ENCODE measurements at places on chromosomes 1 and 21.

DNA sequence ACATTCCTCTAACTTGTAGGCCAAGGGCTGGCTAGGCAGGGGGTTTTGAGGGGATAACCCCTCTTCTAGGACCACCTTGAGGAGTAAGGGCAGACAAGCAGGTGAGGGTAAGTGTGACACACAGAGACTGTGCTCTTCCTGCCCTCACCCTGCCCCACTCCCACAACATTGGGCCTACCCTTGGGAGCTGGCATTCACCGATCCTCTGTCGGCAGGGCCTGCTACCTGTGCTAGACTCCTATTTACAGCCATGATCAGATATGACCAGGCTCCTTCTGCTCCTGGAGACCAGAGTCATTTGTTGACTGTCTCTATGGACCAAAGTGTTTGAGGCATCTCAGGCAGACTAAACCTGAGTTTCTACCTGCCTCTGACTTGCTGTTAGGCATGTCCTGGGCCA lies 68.3 kb downstream of the SYF2 start:
- no peak for DNase-seq

DNA sequence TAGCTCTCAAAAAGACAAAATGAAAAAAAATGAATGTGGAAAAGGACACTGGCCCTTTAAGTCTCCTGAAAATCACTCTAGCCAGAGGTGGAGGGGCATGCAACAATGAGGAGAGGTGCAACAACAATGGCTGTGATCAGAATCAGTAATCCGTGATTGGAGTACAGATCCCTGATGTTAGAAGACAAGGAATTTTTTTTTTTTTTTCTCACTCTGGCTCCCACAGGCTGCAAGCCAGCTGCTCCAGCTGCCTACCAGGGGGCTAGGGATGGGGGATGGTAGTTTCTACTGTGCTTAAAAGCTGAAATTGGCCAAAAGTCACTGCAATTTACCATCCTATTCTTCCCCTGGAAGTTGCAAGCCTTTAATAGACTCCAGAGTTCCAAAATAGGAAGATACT lies 54.5 kb downstream of the STYXL2 start:
- no peak for DNase-seq

DNA sequence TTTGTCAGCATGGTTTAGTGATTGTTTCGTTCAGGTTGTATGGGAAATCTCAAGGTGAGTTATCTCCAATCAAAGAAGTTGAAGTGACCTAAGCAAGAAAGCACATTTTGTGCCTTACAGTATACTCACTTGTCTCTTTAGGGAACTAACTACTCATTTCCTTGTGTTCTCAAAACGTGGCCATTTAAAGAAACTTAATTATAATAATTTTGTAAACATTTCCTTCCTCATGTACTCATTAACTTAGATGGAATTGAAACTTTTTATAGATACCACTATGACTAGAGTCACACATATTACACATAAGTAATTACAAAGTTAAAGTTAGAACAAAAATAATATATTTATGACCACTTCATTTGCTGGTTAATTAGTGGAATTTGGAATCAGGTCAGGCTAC lies 552.6 kb downstream of the MRPL39 start:
- no peak for DNase-seq

GRCh38 chr21:33149181-33149580 lies 79.2 kb downstream of the OLIG1 start:
- no peak for DNase-seq

DNA sequence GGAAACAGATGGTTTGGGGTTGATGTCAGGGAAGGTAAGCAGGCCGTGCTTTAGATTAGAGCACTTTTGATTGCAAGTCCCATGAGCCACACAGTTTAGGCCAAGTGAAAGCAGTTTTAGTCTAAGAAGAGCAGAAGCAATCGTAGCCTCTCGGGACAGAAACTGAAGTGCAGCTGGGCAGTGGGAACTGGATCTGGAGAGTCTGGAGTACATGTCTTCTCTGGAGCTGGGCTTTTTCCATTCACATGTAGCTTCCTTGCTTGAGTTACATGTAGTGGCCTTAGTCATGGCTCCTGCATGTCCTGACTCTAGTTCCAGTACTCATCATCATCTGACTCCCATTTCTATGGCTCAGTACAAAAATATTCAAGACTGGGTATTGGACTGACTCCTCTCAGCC lies 16.7 kb downstream of the CAMTA1 start:
- DNase-seq: peak; percentile 27

DNA sequence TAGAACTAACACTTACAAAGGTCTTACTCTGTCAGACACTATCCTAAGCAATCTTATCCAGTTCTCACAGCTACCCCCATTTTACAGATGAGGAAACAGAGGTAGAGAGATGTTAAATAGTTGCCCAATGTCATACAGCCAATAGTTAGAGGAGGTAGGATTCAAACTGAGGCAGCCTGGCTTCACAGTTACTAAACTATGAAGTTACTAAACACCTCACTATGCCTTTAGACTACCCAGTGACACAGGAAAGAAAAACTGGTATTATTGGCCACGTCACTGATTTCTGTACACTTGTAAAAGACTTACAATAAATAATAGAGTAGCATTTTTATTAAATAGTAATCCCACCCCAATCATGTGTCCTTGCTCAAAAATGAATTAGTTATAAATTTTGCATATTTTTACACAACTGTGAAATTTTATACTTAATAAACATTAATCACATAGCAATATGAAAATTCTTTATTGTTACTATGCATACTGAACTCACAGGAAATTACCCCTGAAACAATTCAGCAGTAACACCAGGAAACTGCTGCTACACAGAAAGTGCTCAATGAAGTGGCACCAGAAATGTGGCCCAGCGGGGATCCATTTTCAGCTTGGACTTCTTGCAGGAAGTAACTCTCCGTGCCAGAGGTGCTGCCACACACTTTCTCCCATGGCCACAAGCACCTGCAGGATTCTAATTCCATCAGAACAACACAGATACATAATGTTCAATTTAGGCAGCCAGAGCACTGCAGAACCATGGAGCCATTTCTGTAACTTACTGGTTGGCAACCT lies 69.4 kb downstream of the VAV3 start:
- DNase-seq: no peak

DNA sequence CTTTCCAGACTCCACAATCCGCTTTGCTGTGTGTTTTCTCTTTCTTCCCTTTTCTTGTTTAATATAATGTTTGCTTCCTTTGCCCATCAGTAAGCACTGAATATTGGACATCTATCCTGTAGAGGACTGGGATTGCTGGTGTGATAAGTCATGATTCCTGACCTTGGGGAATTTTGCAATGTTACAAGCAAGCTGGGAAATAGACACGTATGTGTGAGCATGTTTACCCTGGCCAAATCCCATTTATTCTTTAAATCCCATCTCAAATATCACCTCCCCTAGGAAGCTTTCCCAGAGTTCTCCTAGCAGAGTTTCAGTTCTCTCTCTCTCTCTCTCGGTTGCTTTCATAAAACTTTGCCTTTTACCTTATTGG lies 155.3 kb downstream of the ROR1 start:
- DNase-seq: no peak

DNA sequence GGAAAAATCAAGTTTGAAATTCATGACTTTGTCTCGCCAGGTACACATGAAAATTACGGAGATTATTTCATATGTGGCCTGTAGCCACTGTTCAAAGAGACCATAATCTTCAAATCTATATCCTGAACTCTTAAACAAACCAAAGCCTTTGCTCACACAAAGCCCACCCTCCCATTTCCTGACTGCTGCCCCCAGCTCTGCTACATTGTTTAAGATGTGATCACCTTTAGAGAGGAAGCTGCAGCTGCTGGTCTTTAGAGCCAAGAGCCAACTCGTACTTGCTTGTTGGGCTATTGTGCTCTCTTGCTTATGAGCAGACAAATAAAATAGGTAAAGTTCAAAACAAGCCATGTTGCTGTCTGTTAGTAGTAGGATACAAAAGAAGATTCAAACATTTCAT lies 71.9 kb downstream of the DTL start:
- DNase-seq: no peak

- peak; percentile 45 for DNase-seq
Measured at GRCh38 chr1:163561580-163562295, 240.0 kb downstream of the NUF2 start.

DNA sequence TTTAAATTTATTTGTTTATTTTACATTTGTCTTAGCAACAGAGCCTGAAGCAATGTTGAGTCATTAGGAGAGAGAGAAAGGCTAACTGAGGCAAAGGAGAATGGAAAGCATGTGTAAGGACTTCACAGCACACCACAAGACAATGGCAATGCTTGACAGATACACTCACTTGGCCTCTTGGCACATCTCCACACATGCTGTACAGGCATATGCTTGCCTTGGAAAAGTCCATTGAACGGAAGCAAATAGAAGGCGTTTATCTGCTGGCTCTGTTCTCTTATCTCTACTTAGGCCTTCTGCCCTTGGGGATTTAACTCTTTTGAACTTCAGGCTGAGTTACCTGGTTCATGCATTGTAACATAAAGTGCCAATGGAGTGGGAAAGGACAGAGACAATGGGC lies 262.2 kb upstream of the POU3F1 start:
- peak; percentile 3 for DNase-seq

DNA sequence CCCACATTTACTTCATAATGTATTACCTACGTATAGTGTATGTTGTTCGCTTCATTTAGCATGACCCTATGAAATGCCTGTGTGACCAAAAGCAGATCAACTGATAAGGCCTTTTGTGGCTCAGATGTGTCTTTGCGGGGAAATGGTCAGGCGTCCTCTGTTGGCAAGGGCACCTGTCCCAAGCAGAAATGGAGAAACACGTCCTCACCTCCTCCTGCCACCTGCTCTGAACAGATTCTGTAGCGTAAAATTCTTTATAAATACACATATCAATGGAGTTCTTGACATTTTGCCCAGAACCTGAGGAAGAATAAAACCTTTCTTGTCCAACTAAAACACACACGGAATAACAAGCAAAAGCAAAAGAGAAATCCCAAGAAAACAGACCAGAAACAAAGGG lies 417.9 kb downstream of the KIF26B start:
- no peak for DNase-seq

- DNase-seq: no peak
Measured at GRCh38 chr1:226511296-226511695, 37.3 kb upstream of the STUM start.

GRCh38 chr1:180173451-180173850 lies 18.8 kb downstream of the QSOX1 start:
- no peak for DNase-seq

DNA sequence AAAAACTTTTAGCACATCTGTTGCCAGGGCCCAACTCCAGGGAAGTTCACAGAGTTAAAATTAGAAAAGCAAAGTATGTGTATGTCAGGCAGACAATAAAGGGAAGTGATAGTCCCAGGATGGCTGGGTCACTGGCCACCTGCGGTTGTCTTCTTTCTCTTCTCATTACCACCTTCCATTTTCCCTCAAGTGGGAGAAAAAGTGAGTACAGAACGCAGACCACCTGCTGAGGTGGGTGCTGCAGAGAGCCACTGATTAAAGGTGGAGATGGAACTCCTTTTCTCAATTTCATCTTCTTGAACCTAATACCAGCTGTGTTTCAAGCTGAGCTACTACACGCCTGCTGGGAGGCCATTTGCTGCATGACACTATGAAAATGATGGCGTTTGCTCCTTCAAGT lies 88.8 kb upstream of the PDE4B start:
- DNase-seq: no peak

- DNase-seq: no peak
Measured at GRCh38 chr1:181159451-181160140, 71.1 kb downstream of the IER5 start.

DNA sequence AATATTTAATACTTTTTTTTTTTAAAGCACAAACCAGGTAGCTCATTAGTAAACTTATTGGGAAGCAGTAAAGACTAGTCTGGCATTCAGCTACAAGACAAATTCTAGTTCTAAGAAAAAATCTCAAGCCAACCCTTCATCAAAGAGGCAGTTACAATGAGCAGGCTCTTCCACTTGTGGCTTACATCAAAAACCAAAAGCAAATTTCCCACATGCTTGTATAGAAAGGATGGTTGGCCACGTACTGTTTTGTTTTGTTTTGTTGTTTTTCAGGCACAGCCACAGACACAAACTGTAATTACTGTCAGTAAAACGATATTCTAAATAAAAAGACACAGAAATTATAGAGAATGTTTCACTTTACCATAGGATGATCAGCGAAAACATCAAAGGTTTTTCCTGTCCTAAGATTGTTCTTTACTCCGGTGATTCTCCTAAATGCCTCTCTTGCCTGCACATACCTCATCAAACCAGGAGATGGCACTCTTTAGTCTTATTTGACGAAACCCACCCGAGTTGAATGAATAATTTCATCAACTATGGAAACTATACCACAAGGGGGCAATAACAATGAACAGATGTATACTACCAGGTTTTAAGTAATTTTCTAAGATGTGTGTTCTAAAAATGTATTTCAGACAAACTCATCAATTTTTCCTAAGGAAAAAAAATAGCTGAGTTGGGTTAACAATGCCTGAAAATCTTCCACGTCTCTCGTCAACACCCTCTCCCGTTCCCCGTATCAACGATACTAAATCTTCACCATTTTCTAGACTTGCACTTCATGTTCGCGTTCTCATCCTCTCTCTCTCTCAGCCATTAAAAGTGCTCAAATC lies 26.9 kb downstream of the RPL5 start:
- DNase-seq: peak; percentile 76

DNA sequence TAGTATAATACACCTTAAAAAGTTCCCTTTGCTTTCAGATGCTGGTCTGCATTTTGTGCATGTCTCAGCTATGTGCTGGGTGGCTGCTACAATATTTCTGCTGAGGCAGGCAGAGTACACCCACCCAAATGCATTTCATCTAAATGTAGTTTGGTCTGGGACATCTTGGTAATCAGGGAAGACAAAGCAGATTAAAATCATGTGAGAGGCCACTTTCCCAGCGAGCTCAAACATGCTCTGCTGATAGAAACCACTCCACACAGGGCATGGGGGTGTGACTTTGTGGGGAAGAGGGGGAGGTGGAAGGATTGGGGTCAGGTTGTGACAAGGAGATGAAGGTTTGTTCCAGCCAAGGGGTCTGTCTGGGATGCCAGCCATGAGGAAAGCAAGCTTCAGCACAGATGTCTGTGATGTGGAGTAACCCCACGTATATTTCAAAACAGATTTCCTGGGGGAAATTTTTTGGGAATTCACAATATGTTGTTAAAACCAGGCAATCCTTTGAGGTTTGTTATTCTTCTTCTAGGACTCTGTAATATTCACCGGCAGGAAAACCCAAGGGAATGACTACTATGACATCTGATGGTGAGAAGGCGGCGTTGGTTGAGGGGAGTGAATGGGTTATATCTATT lies 255.1 kb upstream of the FGGY start:
- peak; percentile 75 for DNase-seq

DNA sequence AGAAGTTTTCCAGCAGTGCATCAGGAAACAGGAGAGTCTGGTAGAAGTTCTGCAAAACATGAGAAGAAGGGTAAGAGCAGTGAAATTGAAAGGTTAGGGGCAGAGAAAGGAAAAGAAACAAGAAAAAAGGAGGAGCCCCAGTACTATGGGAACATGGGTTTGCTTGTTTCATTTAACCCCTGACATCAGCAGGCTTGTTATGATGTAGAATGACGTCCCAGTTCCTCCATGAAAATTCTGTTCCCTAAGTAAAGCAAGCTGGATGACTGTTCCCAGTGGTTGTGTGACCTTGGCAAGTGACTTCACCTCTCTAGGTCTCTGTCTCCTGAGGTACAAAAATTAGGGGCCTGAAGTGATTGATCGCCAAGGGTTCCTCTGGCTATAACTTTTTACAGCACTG lies 268.7 kb upstream of the SGIP1 start:
- DNase-seq: no peak

GRCh38 chr1:65066766-65067490 lies 81.1 kb upstream of the AK4 start:
- peak; percentile 59 for DNase-seq

- DNase-seq: peak; percentile 46
Measured at GRCh38 chr1:70667494-70668170, 256.6 kb downstream of the CTH start.
